Suppressor macrophage treated with lipopolysaccharide for 4 hours (primary cell): ENCODE measurements at places on chromosomes 1 and 21.

DNA sequence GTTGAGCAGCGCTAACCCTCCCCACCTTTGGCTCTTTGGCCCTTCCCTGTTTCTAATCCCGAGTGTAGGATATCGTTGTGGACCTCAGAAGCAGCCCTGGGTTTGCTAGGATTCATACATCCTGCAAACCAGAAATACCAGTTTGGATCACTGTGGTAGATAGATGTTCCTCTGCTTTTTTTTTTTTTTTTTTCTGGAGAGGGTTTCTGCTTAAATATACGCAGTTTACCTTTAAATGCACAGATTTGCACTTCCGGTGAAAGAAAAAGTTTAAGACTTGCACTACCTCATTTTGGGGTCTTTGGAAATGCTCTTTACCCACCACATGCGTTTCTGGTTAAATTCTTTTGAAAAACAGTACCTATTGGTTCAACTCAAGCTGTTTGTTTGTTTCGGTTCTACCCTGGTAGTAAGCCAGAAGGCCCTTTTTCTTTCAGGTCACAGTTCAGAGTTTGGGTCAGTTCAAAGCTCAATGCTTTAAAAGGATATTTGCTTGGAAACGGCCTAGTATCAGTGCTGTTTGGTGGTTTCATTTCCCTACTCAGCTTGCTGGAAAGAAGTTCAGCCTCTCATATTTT, 908 bp downstream of the DDI2 start:
- DNase-seq: peak; percentile 61

- no peak for DNase-seq
Observed at GRCh38 chr1:15114884-15115283, 38.7 kb upstream of the TMEM51 start.

- DNase-seq: no peak
Observed at GRCh38 chr21:32712043-32712442, 15.8 kb downstream of the SYNJ1 start.

GRCh38 chr1:19443326-19443725, 42.0 kb downstream of the CAPZB start:
- no peak for DNase-seq

- DNase-seq: no peak
Observed at GRCh38 chr1:234139966-234140365, 233.3 kb upstream of the COA6 start.
